Ovary (tissue), 10 donors: ENCODE measurements at places on chromosomes 11 and 22. TPM values are rescaled to one million over a fixed set of nuclear protein-coding genes. Genes with fewer than 3 reads are reported as not detected.

DNA sequence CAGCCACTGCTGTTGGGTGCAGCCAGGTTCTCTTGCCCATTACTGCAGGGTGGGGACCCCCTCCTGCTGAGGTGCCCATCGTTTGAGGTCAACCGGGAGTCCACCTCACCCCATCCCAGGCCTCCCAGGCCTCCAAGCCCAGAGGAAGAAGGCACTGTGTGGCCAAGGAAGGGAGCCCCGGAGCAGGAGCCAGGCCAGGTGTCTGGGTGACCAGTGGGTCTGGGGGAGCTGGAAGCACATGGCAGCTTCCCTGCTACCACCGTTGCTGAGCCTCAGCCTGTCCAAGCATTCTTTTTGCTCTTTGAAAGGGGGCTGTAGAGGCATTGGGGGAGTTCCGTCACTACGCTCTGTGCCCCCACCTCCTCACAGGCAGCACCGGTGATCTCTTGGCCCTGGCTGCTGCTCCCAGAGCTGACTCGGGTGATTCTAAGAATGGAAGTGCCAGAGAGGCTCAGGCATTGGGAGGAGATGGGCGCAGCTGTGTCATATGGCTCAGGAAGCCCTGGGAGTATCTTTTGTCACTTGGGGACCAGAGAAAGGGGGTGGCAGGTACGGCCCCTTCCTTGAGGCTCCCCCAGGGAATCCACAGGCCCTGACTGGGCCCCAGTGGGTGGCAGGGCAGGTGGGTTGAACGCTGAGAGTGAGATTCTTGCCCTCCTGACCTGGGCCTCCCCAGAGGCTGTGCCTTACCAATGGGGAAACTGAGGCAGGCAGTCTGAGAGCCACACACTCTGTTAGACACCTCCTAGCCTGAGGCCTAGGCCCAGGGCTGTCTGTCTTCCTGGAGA is 1.9 kb downstream of the SEPTIN5 start:
- peaks cover 13% of the 10 kb centered on the region for H3K4me1 ChIP-seq
- no peak for DNase-seq
- H3K27me3 ChIP-seq = no peaks in the 10 kb centered on the region
- no peak overlapping the region for H3K4me3 ChIP-seq
- H3K36me3 ChIP-seq = no peaks in the 10 kb centered on the region
- no peak overlapping the region for H3K27ac ChIP-seq

DNA sequence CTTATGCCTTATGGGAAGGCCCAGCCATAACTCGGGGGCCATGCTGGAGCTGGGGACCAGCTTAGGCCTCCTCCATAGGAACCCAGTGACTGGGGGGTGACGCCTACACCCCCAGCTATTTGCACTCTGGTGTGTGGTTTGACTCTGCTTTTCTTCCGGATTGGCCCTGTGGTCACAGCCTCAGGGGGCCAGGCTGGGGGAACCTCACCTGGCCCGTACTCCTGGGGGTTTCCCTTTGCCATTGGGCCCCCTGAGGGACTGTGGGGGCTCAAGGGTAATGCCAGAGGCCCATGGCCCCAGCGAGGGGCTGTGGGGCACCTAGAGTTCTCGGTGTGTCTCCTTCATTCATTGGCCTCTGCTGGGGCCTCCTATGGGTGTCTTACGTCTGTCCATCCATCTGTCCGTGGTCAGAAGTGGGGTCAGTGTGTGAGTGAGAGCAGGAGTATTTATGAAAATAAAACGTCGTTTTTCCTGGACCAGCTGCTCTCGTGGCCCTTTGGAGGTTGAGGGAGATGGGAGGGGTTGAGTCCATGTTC is 6.3 kb upstream of the SH3BP1 start:
- no peak overlapping the region for H3K4me3 ChIP-seq
- H3K27ac ChIP-seq = peak overlapping the region; percentile 78
- no peaks in the 10 kb centered on the region for H3K36me3 ChIP-seq
- no peaks in the 10 kb centered on the region for H3K27me3 ChIP-seq
- H3K4me1 ChIP-seq = peaks cover 16% of the 10 kb centered on the region
- DNase-seq = no peak

DNA sequence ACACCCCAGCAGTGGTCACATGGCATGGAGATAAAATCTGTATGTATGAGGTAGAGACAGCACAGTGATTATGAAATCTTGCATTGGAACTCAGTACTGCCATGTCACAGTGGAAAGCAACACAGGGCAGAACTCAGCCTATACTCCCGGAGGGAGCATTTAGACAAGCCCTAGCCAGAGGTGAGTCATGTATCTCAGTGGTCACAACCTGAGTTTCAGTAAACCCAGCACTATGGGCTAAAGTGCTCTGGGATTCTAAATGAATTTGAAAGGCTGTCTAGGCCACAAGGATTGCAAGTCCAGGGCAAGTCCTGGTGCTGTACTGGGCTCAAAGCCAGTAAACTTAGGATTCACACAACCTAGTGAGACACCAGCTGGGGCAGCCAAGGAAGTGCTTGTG is 1717.1 kb upstream of the RAG2 start:
- no peak for DNase-seq
- no peak overlapping the region for H3K27ac ChIP-seq
- H3K36me3 ChIP-seq = no peaks in the 10 kb centered on the region

- no peak overlapping the region for H3K4me3 ChIP-seq
- no peak overlapping the region for H3K27ac ChIP-seq
- no peaks in the 10 kb centered on the region for H3K4me1 ChIP-seq
- DNase-seq = no peak
- no peaks in the 10 kb centered on the region for H3K36me3 ChIP-seq
Measured at GRCh38 chr11:102546427-102546826, 15.9 kb upstream of the MMP7 start.

- no peaks in the 10 kb centered on the region for H3K27me3 ChIP-seq
- no peak overlapping the region for H3K4me3 ChIP-seq
- H3K36me3 ChIP-seq = no peaks in the 10 kb centered on the region
- no peak for DNase-seq
Measured at GRCh38 chr11:70587075-70587389, 188.7 kb downstream of the CTTN start.

GRCh38 chr11:117457835-117458234 is 130.2 kb downstream of the CEP164 start:
- no peak overlapping the region for H3K4me3 ChIP-seq
- no peaks in the 10 kb centered on the region for H3K27me3 ChIP-seq
- H3K36me3 ChIP-seq = no peaks in the 10 kb centered on the region
- DNase-seq = no peak

DNA sequence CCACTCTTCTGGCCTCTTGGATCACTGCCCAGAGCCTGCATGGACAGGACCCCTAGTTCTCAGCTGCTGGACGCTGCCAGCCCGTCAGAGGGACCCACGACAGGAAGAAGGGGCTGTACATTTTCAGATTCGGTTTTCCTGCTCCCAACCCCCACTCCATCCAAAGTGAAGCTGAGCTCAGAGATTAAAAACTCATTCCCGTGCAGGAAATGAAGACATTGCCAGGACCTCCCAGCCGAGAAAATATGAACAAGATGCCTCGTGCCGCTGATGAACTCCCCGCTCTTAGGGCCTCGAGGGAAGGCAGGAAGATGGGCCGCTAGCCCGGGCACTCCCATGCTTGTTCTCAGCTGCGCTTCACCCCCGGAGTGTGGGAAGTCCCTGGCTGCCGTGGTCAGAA is 36.1 kb downstream of the RPUSD4 start:
- no peaks in the 10 kb centered on the region for H3K27me3 ChIP-seq
- DNase-seq = no peak
- H3K4me3 ChIP-seq = no peak overlapping the region
- H3K36me3 ChIP-seq = no peaks in the 10 kb centered on the region
- no peak overlapping the region for H3K27ac ChIP-seq

DNA sequence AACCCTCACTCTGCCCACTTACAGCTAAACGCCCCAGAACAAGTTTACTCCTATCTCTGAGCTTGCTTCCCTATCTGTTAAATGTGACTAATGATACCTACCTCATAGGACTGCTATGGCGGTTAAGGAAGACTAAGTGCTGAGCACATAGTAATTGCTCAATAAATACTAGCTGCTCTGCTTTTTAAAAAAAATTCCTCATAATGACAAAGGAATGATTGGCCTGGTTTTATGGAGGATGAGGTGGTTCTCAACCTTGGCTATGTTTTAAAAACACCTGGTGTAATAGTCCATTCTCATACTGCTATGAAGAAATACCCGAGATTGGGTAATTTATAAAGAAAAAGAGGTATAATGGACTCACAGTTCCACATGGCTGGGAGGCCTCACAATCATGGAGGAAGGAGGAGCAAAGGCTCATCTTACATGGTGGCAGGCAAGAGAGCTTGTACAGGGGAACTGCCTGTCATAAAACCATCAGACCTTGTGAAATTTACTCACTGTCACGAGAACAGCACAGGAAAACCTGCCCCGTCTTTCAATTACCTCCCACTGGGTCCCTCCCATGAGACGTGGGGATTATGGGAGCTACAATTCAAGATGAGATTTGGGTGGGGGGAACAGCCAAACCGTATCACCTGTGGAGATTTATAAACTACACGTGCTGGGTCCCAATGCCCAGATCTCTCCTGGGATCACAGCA is 127.2 kb upstream of the SYT13 start:
- no peak overlapping the region for H3K4me3 ChIP-seq
- no peak for DNase-seq
- no peaks in the 10 kb centered on the region for H3K27me3 ChIP-seq
- no peaks in the 10 kb centered on the region for H3K36me3 ChIP-seq
- no peak overlapping the region for H3K27ac ChIP-seq

Gene ZP1
- not detected for total RNA-seq

- H3K36me3 ChIP-seq = no peaks in the 10 kb centered on the region
- H3K4me3 ChIP-seq = no peak overlapping the region
- H3K4me1 ChIP-seq = no peaks in the 10 kb centered on the region
- DNase-seq = no peak
- H3K27ac ChIP-seq = no peak overlapping the region
Measured at GRCh38 chr22:40960145-40960544, 9.0 kb downstream of the RBX1 start.

Gene MMP8
- not detected for total RNA-seq

Gene KIRREL3
- 0.25 TPM for total RNA-seq

Gene CADM1
- total RNA-seq = 16.3 TPM

DNA sequence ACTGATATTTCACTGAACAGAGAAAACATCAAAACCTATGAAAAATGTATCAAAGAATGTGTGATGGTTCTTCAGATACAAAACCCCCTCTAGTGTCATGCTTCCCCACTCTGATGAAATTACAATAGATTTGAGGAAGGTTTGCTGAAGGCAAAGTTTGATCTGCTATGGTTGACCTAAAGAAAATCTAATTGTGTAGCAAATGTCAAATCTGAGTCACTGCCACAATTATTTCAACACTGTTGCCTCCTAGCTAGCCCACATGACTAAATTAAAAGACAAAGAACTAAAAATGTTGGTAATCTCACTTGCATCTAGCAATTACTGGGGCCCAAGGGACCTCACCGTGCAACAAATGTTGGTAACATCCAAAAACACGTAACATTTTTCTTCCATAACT is 728.0 kb downstream of the DLG2 start:
- no peaks in the 10 kb centered on the region for H3K36me3 ChIP-seq
- no peak overlapping the region for H3K4me3 ChIP-seq
- H3K4me1 ChIP-seq = no peaks in the 10 kb centered on the region
- H3K27me3 ChIP-seq = no peaks in the 10 kb centered on the region

Gene JHY
- total RNA-seq = 3.3 TPM

- no peaks in the 10 kb centered on the region for H3K27me3 ChIP-seq
- no peak for DNase-seq
- H3K27ac ChIP-seq = no peak overlapping the region
- no peaks in the 10 kb centered on the region for H3K36me3 ChIP-seq
- H3K4me3 ChIP-seq = no peak overlapping the region
Measured at GRCh38 chr22:37146051-37146385, 3.7 kb downstream of the IL2RB start.

- no peak overlapping the region for H3K4me3 ChIP-seq
- DNase-seq = no peak
- no peaks in the 10 kb centered on the region for H3K27me3 ChIP-seq
Measured at GRCh38 chr22:42714768-42715390, 5.8 kb downstream of the A4GALT start.

GRCh38 chr11:93524858-93525257 is 18.3 kb downstream of the SMCO4 start:
- H3K4me3 ChIP-seq = no peak overlapping the region
- H3K27me3 ChIP-seq = no peaks in the 10 kb centered on the region
- H3K36me3 ChIP-seq = no peaks in the 10 kb centered on the region
- H3K4me1 ChIP-seq = peaks cover 4% of the 10 kb centered on the region

Gene PGM2L1
- total RNA-seq = 3.4 TPM

DNA sequence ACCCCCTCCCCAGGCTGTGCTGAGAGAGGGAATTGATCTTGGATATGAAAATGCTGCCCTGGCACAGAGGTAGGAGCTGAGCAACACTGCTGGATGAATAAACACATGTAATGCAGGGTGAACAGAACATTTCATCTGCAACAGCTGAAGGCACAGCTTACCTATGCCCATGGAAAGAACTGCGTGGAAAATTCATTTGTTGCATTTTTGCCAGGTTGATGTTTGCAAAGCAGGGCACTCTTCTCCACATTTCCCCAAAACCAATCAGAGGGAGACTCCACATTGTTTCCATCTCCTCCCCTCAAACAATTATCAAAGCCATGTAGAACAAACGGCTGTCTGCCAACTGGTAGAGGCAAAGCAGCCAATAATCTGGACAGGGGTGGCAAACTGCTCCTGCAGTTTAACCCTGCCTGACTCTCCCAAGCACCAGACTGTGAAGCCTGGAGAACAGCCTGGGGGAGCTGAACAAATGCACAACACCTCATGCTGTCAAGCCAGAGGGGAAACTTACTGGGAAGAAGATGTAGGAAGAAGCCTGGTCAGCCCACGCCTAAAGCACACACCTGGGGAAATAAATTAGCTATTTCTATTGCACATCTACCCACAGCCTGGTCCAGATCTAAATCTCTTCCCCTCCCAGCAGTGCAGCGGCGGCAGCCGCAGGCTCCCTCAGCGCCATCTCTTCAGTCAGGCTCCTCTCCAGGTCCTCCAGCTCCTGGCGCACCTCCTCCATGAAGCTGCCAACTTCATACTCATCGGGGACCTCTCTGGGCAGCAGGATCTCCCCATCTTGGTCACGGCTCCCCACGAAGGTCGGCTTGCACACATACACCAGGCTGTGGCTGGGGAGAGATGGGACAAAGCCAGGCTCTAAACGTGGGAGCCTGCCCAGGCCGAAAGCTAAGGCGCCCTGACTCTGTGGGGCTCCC is 44.3 kb downstream of the DKK3 start:
- H3K4me1 ChIP-seq = peaks cover 1% of the 10 kb centered on the region
- no peaks in the 10 kb centered on the region for H3K27me3 ChIP-seq
- H3K27ac ChIP-seq = no peak overlapping the region
- no peak overlapping the region for H3K4me3 ChIP-seq
- H3K36me3 ChIP-seq = no peaks in the 10 kb centered on the region
- no peak for DNase-seq

- no peaks in the 10 kb centered on the region for H3K4me1 ChIP-seq
- no peaks in the 10 kb centered on the region for H3K27me3 ChIP-seq
- DNase-seq = no peak
- H3K27ac ChIP-seq = no peak overlapping the region
- H3K36me3 ChIP-seq = no peaks in the 10 kb centered on the region
- H3K4me3 ChIP-seq = no peak overlapping the region
Measured at GRCh38 chr22:16819249-16819648, 6.0 kb downstream of the XKR3 start.
